ENCODE measurements at places on chromosomes 1 and 21.
A peak's percentile ranks its signal among the peaks of the same experiment; 100 is the strongest.

- no peak for DNase-seq
These were observed 125.9 kb downstream of the MAST2 start for GRCh38 chr1:45929257-45929687.

GRCh38 chr1:110498270-110498669, 20.7 kb downstream of the KCNA10 start:
- DNase-seq: no peak

- no peak for DNase-seq
These were observed 47.5 kb upstream of the CSF3R start for GRCh38 chr1:36530261-36530660.

- no peak for DNase-seq
These were observed 595 bp downstream of the AK2 start for GRCh38 chr1:33036051-33036525.

- DNase-seq: no peak
These were observed 4.3 kb downstream of the TIAM1 start for GRCh38 chr21:31339721-31340120.

DNA sequence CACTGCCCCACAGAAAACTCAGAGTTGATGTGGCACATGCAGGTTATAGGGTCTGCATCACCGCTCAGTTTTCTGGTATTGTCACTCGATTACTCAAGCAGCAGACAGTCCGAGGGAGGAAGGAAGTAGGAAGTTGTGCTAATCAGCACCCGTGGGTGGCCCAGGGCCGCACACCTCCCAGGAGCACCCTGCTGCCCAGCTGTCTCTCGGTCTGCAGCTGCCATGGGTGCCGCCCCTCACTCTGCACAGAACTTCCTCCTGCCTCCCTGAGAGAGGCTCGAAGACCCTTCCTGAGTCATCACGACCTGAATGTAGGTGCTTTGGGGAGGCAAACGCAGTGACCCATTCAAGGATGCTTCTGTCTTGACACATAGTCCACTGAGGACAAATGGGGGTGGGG, 4.2 kb upstream of the TFF3 start:
- DNase-seq: no peak

GRCh38 chr1:110285316-110285715, 53.9 kb upstream of the RBM15 start:
- DNase-seq: no peak

- no peak for DNase-seq
These were observed 12.9 kb downstream of the RNU5D-1 start for GRCh38 chr1:44718091-44718490.

DNA sequence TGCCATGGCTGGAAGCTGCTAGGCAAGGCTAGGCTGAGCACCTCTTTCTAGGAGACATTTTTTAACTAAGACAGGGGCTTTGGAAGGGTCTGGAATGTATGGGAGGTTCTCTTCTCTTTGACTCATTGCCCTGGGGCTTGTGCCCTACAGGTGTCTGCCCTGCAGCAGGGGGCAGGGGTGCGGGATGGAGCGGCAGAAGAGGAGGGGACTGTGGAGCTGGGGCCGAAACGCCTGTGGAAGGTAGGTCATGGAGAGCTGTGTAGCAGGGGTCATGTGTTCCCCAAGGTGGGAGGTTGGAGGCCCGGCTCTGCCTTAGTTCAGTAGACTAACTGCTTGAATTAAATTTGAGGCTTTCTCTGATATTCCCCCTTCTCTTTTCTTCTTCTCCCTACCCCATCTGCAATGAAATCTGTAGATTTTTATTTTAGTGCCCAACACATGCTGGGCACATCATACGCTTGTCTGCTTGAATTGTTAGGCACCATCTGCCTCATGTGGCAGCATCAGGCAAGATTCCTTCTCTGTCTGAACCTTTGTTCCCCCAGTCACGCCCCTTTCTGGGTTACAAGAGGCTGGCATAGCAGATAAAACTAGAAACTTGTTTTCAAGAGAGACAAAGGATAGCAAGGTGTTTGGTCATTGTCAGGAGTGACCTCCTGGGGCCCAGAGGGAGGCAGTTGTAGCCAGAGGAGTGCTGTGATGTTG, 18.4 kb downstream of the PPFIA4 start:
- DNase-seq: no peak

DNA sequence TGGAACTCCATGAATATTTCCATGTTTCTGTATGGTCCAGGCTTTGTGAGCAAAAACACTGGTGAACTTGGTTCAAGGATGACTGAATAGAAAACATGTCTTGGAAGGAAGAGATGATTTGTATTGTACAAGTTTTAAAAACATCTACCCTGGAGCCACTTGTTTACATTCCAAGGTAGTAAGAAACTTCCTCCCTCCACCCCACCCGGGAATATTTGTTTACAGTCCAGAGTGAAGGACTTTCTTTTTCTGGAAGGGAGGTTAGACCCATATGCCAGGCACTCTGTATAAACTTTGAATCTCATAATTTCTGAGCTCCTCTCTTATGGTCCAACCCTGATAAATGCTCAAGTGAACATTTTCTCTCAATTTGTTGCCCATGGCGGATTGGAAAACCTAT, 323.3 kb upstream of the LYPLAL1 start:
- DNase-seq: no peak

GRCh38 chr1:75672108-75672507, 52.4 kb upstream of the ACADM start:
- DNase-seq: no peak

DNA sequence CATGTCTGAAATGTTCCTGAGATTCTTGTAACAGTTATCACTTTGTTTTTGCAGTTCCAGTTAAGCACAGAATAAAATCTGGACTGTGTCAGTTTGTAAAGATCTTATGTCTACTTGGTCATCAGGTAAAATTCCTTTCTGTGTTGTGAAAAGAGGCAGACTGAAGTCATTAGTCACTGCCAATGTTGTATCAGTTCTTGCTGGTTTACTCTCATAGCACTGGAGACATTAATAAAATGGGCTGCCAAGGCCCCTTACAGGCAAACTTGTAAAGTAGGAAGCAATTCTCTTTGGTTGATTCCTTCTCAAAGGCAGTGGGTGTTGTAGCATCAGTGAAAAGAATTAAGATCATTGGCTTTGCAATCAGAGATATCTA, 61.4 kb upstream of the ST6GALNAC3 start:
- DNase-seq: no peak

GRCh38 chr1:160837558-160838205, 25.0 kb downstream of the CD244 start:
- peak; percentile 84 for DNase-seq

GRCh38 chr1:234600418-234601281, 9.3 kb downstream of the IRF2BP2 start:
- peak; percentile 41 for DNase-seq

- DNase-seq: no peak
These were observed 171.5 kb downstream of the ADSS2 start for GRCh38 chr1:244280201-244280600.

Data from effector memory CD8-positive, alpha-beta T cell (primary cell).